D341Med (cell line): ENCODE measurements at places on chromosomes 5 and 9.

DNA sequence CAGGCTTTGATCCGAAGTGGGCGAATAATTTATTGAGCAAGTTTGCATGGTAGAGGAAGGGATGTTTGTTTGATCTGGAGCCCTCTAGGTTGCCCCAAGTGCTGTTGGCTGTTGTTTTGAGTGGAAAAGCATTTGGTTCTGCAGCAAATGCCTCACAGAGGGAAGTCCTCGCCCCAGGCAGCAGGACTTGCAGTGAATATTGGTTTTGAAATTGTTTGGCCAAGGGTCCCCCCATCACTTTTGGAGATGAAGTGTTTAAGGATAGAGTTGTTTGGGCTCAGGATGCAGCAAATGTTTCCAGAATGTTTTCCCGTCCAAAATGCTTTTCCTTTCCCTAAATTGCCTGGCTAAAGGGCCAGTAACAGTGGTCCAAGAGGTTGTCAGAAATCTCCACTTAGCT, 3.1 kb downstream of the JADE2 start:
- no peak for DNase-seq

- peak; percentile 76 for DNase-seq
Observed at GRCh38 chr9:37197158-37198038, 77.0 kb downstream of the ZCCHC7 start.

DNA sequence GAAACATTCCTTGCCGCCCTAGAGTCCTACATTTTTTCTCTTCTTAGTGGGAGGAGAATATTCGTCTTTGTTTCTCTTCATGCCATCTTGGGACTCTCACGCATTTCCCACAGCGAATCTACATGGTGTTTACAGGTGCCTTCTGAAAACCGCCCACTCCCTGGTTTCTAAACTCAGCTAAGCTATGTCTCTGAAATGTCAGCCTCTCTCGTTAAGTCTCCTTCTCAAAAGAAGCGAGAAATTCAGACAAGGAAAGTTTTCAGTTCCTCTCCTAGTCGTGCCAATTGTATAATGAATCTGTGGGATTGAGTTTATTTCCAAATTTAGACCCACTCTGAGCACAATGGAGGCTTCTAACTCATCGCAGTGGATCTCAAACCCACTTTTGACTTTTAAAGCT, 186.8 kb upstream of the NFIB start:
- DNase-seq, result no peak

- DNase-seq, result peak; percentile 17
Observed at GRCh38 chr5:180133060-180133459, 61.5 kb upstream of the RNF130 start.
